A549 (cell line): ENCODE measurements at places on chromosomes 11 and 22.

GRCh38 chr11:12854829-12855228 lies 154.3 kb upstream of the RASSF10 start:
- peak; percentile 57 for DNase-seq

DNA sequence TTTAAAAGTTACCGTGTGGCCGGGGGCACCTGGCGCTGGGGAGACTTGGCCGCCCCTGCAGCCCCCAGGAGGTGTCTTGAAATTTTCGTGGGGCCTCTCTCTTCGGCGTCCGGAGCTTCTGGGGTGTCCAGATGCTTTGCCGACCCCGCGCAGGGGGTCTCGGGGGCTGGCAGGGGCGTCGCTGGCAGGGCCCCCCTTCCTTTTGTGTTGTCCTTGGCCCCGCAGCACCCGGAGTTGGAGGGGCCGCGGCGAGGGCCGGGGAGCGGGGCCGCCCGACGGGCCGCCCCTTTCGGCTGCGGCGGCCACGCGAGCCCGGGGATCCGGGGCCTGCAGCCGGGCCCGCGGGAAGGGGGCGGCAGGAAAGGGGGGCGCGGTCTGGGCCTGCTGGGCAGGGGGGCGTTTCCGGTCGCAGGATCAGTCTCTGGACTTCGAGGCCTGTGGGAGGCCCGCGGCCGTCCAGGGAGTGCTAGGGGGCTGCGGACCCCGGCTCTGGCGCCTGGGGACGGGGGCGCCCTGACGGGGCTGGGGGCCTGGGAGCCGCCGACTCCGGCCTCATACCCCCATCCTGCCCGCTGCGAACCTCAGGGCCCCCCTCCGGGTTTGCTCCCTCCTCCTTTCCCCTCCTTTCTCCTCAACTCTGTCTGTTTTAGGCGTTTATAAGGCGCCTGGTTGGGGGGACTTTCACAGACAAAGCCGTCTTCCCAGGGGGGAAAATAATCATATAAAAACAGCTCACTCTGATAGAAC lies 869 bp downstream of the ZC3H7B start:
- no peak for DNase-seq

- DNase-seq = peak; percentile 32
These were observed 243.9 kb upstream of the SYN3 start for GRCh38 chr22:33302049-33302545.

DNA sequence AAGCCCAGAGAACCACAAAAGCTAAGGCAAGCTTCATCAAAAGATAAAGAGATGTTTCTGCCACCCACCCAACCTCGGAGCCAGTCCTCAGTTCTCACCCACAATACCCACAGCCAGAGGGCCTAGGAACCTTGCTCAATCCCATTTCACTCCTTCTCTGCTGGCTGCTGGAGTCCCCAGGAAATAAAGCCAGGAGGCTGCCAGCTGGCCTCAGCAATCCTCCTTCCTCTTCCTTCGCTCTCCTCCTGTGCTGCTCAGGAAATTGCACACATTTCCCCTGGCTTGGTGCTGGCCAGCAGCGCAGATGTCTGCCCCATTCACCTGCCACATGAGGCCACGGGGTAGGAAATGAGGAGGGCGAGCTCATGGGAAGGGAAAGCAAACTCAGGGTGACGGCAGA lies 91.8 kb upstream of the LDLRAD3 start:
- no peak for DNase-seq

- DNase-seq = no peak
These were observed 9.0 kb upstream of the CCT8L2 start for GRCh38 chr22:16601437-16602223.

GRCh38 chr11:92455210-92455790 lies 230.7 kb downstream of the FAT3 start:
- no peak for DNase-seq

GRCh38 chr11:107157809-107158187 lies 139.5 kb upstream of the GUCY1A2 start:
- peak; percentile 31 for DNase-seq

- DNase-seq = no peak
These were observed 30.8 kb downstream of the TRMU start for GRCh38 chr22:46366327-46366731.

- DNase-seq = no peak
These were observed 2.4 kb upstream of the TRIM68 start for GRCh38 chr11:4610258-4610935.

GRCh38 chr11:46385169-46386004 lies 3.9 kb downstream of the MDK start:
- no peak for DNase-seq

DNA sequence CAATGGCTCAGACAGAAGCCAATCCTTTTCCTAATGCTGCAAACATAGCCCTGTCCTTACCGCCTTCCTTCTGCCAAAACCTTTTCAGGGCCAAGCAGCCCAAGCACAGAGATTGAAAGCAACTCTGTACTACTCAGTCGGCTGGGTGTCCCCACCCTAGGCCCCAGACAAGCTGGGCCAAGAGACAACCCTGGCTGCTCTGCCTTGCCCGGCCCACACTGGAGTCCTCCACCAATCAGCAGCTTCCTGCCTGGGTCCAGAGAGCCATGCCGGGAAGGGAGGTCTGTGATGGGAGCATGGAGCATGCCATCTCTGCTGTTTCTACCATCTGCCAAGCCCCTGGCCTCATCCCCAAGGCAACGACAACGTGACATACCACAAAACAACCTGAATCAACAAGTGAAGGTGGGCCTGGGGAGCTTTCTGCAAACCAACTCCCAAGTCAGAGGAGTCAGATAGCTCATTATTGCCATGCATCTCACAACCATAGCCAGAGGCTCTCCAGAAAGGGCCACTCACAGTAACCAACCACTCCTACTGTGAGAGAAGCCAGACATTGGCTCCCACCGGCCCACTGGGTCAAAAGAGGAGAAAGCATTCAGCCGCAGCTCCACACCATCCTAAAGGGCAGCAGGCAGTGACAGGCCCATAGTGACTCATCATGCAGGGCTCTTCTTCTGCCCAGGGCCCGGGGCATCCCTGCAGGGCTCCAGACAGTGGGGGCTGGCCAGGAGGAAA lies 18.2 kb downstream of the PATZ1 start:
- DNase-seq = no peak

- DNase-seq = no peak
These were observed 35.0 kb downstream of the RASSF10 start for GRCh38 chr11:13043912-13044628.

DNA sequence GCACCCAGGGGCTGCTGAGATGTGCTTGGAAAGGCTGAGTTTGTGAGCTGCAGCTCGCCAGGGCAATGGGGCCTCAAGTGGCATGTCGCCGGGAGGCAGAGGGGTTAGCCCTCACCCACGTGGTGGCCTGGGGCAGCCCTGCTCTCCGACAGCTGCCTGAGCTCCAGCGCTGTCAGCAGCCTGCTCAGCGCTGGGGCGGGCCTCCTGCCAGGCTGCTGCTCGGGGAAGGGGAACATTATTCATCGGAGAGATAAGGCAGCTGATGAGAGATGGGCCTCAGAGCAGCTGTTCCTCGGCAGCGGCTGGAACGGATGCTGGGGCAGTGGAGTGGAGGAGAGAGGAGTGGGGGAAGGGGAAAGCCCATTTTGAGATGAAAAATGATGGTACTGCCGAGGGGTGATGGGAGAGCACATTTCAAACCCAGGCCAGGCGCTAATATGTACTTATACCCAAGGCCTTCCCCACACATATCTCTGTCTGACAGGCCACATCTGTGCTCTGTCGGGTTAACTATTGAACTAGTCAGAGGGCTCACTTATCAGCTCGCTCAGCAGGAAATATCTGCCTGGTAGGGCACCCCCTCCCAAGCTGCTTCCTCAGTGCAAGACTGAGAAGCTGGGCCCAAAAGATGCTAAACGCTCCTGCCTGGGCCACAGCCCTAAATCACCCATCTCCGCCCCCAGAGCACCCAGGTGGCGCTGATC lies 79.5 kb downstream of the TIMP3 start:
- DNase-seq = no peak

- no peak for DNase-seq
These were observed 47.3 kb downstream of the PLAAT5 start for GRCh38 chr11:63443714-63444113.

DNA sequence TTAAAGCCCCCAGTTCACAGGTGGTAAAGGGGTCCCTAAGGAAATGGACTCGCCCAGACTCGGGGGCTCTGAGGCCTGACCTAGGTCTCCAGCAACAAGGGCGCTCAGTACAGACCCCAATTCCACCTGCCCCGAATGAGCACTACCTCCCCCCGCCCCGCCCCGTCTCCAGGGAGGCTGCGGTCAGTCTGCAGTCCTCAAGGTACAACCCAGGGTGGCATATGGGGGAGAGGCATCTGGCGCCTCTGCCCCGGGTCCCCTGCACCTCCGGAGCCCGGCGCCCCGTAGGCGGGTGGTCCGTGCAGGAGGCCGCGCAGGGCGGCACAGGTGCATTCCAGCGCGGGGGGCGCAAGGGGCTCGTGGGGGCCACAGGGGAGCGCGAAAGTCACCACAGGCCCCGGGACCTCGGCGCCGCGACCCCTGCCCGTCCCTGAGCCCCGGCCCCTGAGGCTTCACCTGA lies 361 bp downstream of the CTSD start:
- DNase-seq = no peak

- no peak for DNase-seq
These were observed 35.6 kb downstream of the MPPED1 start for GRCh38 chr22:43447380-43447779.

DNA sequence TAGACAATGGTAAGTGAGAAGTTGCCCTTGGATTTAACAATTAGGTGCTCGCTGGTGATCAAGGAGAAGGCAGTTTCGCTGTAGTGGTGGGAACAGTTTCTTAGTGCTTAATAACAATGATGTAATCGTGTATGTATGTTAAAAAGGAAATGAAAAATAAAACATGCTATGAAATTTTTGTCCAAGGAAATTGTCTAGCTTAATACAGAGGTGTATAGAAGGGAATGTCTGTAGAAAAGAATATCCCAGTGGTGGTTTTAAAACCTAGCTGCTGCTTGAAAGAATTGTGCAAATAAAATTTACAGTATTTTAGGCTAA lies 53.1 kb downstream of the SWAP70 start:
- DNase-seq = no peak

- DNase-seq = peak; percentile 30
These were observed 4.2 kb upstream of the FXYD2 start for GRCh38 chr11:117828611-117829368.

- DNase-seq = no peak
These were observed 25.9 kb upstream of the MMP13 start for GRCh38 chr11:102981324-102981910.

DNA sequence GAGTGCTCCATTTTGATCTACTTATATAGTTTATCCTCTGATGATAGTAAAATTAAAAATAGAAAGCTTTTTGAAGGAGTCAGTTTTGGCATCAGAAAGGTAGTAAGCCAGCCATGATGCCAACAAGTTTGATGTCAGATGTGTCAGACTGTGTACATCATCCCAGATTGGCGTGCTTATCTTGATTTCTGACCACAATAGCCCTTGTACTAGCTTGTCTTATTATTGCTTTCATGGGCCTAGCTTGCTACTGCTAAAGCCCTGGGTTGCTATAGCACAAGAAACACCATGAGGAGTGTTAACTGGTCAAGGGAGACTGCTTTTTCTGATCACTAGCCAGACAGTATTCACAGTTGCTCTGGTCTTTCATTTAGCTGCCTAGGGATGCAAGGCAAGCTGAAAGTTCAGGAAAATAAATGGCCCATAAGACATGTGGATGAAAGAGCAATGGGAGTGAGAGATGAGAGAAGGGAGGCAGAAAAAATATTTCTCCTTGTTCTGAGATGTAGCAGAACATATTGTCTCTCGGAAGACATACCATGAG lies 1038.5 kb downstream of the JRKL start:
- no peak for DNase-seq

- DNase-seq = peak; percentile 47
These were observed 17.0 kb upstream of the KCNJ11 start for GRCh38 chr11:17405232-17406005.

DNA sequence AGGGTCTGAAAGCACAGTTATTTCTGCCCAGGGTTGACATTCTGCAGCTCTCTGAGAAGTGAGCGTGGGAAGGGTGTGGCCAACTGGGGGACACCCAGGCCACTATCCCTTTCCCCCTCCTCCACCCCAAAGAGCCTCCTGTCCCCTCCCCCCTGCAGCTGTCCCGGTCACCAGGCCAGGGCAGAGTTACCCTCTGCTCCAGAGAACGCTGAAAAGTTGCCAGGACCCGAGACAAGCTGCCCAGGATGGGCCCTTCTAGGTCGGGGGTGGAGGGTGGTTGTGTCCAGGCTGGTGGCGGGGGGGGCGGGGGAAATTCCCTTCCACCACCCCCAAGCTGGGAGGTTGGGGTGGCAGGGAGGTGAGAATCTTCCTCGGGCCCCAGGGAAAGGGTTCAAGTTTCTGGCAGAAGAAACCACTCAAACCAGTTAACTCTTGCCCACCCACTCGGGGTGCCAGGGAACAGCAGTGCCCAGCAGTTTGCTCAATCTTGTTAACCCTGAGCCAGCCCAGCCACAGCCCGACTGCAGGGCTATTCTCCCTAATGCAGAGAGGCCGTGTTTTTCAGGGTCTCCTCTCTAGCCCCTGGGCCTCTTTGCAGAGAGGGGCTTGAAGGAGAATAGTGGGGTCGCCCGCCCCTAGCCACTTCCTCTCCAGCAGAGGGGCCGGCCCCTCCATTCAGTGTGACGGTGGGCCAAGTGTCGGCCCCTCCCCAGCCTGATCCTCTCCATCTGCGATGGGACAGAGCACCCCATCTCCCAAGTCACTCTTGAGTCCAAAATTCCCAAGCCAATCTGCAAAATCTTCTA lies 697 bp downstream of the LGALS1 start:
- DNase-seq = peak; percentile 24

- DNase-seq = no peak
These were observed 31.6 kb upstream of the PRR5 start for GRCh38 chr22:44670220-44670988.

DNA sequence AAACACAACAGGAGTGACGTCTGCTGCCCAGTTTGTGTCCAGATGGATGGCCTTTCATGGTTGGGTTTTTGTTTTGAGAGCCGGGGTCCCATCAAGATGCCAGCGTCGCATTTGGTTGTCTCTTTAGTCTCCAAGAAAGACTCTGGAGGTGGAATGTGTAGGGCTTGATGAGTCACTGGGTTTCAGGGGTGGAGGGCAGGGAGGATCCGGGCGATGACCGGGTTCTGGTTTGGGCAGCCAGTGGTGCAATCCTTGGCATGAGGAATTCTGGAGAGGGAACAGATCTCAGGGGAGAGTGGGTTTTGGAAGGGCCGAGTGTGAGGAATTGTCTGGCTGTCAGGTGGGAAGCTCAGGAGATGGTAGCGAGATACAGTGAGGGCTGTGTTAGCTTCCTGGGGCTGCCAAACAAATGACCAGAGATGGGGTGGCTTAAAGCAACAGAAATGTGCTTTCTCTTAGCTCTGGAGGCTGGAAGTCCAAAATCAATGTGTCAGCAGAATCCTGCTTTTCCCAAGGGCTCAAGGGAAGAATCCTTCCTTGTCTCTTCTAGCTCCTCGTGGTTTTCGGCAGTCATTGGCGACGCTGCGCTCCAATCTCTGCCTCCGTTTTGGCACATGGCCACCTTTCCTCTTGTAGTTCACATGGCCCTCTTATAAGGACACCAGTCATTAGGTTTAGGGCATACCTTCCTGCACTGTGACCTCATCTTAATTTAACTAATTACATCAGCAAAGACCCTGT lies 26.4 kb upstream of the PPFIA1 start:
- DNase-seq = peak; percentile 24

- DNase-seq = no peak
These were observed 736.5 kb upstream of the CCDC90B start for GRCh38 chr11:84022695-84023094.
